Kidney capillary endothelial cell (primary cell): ENCODE measurements at places on chromosomes 4 and X.

- no peak for DNase-seq
These were observed 69.8 kb upstream of the SLC7A11 start for GRCh38 chr4:138311771-138312535.

DNA sequence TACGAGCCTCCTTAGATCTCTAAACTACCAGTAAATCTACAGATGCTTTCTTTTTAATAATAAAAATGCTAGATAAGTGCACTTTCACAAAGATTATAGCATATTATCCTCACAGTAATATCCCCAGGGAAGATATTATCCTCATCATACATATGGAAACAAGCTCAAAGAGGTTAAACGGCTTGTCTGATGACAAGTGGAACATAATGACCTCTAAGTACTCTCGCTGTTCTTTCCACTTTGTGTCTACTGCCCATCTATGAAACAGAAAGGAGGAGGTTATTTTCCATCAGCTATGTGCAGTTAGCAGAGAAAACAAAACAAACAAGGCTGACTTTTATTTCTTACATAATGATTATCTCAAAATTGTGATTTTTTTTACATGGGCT is 42.8 kb upstream of the PRDM8 start:
- no peak for DNase-seq

DNA sequence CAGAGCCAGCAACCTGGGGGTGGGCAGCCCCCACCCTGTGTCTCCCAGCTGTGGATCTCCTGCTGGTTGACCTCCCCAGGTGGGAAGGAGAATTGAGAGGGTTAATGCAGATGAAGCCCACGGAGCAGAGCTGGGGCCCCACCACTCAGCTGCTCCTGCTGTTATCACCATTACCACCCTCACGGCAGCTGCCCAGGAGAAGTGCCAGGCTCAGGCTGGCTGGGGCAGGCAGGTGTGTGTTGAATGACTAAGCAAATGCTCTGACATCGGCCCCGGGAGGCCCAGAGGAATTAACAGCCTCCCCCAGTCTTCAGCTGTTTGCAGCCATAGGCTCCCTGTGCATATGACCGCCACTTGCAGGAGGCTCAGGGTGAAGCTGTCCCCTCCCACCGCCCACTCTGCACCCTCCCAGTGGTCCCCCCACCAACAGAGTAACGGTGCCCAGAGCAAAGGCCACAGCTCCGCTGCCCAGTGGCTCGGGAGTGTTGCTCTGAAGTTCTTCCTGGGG is 133.8 kb downstream of the CPZ start:
- no peak for DNase-seq

- no peak for DNase-seq
These were observed 24.4 kb upstream of the IRAK1 start for GRCh38 chrX:154044091-154044490.

DNA sequence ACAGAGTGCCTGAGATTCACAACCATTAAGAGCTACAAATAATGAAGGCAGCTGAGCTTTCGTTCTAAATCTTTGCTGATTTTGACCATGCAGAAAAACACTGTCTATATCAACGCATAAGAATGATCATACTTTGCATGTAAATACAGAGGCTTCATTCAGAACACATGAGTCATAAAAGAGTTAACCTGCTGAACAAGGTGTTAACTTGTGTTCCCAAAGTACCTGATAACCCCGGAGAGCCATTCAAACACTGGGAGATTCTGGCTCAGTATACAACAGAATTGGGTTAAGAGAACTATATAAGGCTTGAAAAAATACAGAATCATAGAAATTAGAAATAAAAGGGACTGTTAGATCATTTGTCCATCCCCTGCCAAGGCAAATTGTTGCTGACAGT is 964.3 kb upstream of the TENM3 start:
- no peak for DNase-seq

- no peak for DNase-seq
These were observed 110.4 kb upstream of the EDNRA start for GRCh38 chr4:147370473-147370872.

- no peak for DNase-seq
These were observed 226.1 kb downstream of the BCOR start for GRCh38 chrX:39871648-39872047.

DNA sequence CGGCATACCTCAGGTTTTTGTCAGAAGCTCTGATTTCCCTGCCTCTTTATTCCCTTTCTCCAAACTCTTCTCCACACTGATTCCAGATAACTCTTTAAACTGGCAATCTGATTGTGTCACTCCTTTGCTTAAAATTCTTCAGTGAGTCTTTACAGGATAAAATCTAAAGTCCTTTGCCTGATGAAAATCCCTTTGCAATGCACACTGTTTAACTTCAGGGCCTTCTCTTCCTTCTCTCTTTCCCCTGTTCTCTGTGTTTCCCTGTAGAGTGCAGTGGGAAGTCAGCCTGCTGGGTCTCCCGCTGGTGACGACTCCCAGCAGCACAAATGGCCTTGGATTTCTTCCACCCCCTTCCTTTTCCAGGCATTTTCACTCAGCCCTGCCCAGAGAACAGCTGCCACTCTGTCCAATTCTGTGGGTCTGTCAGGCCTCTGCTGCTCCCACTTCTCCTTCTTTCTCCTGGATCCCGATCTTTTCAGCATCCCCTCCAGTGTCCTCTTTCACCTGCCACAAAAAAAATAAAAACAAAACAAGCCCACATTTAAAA is 189.9 kb upstream of the NWD2 start:
- DNase-seq: no peak

DNA sequence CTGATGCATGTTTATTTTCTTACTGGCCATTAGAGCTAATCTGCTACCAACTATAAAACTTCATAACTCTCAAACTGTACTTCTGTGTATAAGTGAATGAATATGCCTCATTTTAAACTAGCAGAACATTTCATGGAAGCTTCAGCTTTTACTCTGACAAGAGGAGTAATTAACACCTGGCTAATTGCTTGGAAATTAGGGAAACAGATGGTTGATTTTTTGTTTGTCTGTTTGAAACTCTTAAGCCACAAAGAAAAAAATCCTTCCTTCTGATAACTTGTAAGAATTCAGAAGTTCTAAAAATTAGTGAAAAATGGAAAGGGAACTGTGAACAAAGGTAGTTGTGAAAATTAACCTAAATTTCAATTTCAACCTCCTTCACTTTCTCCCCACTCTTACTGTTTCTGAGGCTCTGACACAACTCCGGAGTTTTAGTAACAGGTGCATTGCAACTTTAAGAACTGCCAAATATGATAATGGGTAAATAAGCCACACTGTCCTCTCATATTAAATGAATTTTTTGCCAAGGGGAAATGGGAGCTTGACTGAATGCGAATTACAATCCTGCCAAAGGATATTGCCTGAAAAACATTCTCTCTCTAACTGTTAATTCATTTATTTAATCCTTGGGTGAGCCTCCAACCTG is 1.0 kb downstream of the EGF start:
- DNase-seq: no peak

- no peak for DNase-seq
These were observed 46.0 kb upstream of the MAGED1 start for GRCh38 chrX:51847463-51847862.

DNA sequence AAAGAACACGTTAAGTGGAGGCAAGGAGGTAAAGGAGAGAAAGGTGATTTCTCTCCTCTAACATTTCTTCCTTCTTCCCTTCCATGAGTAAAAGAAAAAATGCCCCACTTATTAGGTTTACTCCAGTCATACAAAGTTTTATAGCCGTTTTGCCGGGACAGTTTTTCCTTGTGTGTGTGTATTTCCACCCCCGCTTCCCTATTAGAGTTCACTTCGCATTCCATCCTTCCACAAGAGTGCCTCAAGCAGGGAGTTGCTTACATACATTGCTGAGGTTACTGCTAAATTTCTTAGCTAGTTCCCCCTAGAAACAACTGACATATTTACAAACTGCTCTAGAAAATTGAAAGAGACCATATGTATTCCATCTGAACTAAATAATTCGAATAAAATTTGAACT is 45.2 kb upstream of the BMP15 start:
- DNase-seq: no peak

GRCh38 chr4:188971125-188971524 is 831.9 kb downstream of the TRIML1 start:
- peak; percentile 20 for DNase-seq

DNA sequence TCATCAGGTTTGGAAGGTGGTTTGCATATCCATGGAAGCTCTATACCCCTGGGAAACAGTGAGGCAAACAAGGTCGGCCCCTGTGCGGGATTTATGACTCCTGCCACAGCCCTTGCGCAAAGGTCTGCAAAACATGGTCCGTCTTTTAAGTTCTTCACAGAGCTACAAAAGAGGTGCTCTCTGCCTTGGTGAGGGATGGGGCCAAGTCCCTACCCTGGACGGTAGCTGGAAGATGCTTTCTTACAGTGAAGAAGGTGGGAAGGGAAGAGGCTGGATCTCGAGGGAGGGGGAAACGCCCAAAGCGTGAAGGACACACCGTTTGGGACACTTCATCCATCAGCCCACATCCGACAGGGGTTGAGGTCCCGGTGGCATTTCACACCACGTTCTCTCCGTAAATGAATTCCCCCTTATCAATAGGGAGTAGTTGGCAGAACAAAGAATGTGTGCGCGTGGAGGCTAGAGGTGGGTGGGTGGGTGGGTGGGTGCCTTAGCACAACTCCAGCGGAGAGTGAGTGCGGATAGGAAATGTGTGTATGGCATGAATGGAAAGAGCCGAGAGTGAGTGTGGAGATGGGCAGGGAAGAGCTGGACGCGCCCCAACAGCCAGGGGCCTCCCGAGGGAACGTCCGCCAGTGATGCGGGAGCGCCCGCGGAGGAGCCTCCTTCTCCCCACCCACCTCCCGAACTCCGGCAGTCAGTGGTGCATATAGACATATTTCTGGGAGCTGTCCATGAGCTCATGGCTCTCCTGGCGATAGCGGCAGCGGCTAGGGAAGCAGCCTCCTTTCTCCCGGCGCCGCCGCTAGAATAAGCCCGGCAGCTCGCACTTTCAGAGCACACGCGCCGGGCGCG is 68.3 kb downstream of the LARP7 start:
- DNase-seq: peak; percentile 25

- DNase-seq: no peak
These were observed 28.0 kb downstream of the HNRNPDL start for GRCh38 chr4:82402196-82402775.

DNA sequence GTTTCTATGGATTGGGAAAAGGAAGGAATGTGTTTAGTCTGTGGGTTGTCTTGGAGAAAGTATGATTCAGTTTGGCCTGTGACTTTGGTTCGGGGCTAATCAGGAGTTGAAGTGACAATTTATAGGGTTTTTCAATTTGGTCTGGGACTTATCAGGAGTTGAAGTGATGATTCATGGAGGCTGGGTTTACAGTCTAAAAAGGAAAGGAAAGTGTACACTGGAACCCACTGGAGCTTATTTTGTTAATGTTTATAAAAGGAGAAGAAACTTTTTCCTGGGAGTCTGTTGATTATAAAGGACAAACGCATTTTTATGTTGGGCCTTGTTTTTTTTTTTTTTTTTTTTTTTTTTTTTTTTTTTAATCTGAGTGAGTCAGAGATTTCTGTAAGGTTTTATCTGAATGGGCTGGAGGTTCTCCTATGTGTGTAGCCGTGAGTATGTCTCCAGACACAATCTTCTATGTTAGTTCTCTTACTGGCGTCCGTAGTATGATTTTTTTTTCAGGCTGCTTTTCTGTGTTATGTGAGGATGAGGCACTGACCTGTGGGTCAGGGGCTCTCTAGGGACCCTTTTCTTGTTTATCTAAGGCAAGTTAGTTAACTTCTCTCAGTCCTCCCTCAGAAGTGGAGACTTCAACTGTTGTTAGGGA is 33.0 kb upstream of the RAB9B start:
- DNase-seq: no peak

- DNase-seq: no peak
These were observed at the start of gene GDI1 for GRCh38 chrX:154436983-154437752. Gene GDI1, plus strand, starts transcription at chrX:154437154. Its CDS starts 101 bp downstream, at chrX:154437255.

DNA sequence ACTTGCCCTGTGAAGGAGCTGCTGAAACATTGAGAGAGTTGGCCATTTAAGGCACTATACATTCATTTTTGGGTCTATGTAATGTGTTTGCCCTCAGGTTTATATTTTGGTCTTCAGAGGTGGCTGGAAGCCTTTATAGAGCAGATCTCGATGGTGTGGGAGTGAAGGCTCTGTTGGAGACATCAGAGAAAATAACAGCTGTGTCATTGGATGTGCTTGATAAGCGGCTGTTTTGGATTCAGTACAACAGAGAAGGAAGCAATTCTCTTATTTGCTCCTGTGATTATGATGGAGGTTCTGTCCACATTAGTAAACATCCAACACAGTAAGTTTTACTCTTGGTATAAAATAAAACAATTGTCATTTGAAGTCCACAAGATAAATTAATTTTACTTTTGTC is 31.1 kb downstream of the EGF start:
- no peak for DNase-seq

GRCh38 chr4:67161311-67161710 is 384.0 kb downstream of the CENPC start:
- DNase-seq: no peak

DNA sequence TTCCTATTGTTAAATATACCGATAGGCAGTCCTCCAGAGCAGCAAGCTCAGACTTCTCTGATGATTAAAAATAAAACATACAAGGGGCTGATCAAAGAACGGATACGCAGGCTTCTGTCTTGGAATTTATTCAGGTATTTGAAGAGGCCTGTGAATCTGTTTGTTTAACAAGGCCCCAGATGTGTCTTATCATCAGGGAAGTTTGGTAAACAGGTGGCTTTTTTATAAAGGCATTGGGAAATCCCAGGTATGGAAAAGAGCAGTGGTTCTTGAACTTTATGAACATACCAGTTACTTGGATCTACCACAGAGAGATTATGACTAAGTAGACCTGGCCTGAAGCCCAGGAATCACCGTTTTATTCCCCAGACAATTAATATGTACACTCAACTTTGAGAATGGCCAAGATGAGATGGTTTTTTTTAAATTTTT is 47.9 kb downstream of the SOWAHB start:
- DNase-seq: no peak

DNA sequence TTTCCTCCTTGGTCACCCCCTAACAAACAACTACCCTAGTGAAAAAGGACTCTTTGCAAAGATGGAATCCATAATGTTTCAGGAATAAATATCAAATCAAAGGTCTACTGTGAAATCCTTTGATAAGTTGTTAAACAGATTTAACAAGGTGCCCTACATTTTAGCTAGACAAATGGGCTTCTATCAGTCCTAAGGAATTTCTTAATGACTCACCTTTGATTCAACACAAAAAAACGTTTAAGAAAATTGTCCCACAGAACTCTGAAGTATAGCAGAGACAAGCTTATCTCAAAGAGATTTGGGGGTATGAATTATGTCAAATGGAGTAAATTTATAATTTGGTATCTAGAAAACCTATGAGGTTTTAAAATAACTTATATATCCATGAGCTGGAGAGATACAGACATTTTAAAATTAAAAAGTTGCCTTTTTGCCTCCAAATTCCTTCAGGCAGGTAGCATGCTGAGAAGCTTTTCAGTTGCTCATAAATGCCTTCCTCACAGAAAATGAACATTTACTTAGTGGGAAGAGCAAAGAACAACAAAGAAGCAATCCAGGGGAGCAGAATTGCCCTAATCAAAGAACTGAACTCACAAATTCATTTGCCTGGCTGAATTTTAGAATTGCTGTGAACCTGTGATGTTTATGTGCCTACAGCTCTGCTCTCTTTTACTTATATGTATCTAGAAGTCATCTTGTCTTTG is 649.3 kb downstream of the STPG2 start:
- no peak for DNase-seq
